ENCODE measurements at places on chromosomes 12 and 14.

GRCh38 chr14:103001226-103001625, 56.1 kb downstream of the CDC42BPB start:
- DNase-seq: no peak

GRCh38 chr12:45586486-45586885, 143.0 kb upstream of the ARID2 start:
- DNase-seq: no peak

DNA sequence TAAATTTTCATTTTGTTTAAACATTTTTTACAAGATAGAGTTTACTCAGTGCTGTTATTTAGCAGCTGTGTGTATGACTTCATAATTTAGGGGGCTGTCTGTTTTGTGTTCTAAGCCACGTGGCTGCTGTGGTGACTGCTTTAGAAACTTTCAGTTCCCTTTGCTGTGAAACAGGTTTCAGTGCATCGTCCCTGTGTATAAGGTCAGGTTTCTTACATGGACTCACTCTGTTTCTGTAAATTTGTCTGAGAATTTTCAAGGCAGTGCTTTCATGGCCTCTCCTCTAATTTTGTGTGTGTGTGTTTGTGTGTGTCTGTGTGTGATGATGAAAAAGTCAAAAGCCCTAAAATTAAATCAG, 32.4 kb downstream of the BICD1 start:
- DNase-seq: no peak

DNA sequence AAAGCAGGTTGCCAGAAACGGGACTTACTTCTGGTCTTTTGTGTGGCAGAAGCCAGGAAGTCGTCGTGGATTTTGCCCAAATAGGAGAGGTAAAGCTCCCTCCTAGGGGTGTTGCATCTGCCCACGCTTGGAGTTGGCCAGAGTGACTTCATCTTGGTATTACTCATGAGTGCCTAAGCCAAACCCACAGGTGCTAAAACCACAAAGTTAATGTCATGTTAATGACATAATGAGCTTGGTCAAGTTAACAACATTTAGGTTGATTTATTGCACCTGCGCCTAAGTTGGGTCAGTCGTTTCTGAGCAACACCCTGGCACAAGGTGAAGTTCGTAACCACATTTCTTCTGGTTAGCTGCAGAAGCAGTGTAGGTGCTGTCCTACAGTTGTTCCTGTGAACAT, 225.2 kb downstream of the FUT8 start:
- DNase-seq: peak; percentile 82

All from MCF 10A (cell line).